ENCODE measurements at places on chromosomes 6 and 20. TPM values are rescaled to one million over a fixed set of nuclear protein-coding genes. Genes with fewer than 3 reads are reported as not detected.
A peak's percentile ranks its signal among the peaks of the same experiment; 100 is the strongest.

DNA sequence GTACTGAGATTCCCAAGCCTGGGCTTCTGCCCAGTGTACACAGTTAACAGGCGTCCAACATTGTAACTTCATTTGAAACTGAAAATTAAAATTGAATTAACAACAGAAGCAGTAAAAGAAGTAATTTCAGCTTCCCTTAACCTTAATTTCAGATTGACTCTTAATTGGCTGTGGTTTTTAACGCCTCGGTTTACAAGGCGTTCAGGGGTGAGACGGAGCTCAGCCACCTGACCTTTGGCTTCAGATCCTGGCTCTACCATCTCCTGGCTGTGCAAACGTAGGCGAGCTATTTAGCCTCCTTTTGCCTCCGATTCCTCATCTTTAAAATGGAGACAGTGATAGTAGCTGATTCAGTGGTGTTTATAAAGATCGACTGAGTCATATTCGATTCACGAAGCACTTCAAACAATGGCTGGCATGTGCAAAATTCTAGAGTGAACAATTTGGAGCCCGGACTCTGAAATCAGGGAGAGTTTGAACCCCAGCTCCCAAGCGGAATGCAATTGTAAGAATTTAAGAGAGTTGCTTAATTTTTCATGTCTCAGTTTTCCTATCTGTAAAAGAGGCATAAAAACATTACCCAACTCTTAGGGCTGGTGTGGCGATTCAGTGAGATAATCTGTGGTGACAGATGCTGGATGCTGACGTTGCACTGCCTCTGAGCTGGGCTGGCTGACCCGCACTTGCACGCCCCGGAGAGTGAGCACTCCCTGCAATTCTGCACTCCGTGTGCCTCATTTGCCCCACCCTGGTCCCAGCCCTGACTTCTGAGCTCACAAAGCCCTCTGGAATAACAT is 23.5 kb upstream of the OCSTAMP start:
- H3K4me3 ChIP-seq = no peak overlapping the region
- no peaks in the 10 kb centered on the region for H3K27me3 ChIP-seq
- no peaks in the 10 kb centered on the region for H3K36me3 ChIP-seq
- no peak overlapping the region for H3K27ac ChIP-seq
- no peaks in the 10 kb centered on the region for H3K4me1 ChIP-seq

DNA sequence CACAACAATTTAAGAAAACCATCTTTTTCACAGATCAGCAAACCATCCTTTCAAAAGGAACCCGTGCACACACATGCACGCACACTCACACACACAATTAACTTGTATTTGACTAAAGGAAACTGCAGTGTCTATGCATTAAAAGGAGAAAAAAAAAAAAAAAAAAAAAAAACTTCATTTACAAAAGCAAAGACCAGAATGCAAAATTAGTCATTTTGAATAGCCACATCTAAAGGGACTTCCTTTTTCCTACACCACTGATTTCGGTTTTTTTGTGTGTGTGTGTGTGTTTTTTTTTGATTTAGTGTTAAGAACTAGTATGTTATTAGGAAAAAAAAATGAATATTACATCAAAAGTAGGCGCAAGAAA is 6.3 kb downstream of the ZMYND8 start:
- H3K27me3 ChIP-seq = no peaks in the 10 kb centered on the region
- peak overlapping the region; percentile 100 for H3K27ac ChIP-seq
- peaks cover 80% of the 10 kb centered on the region for H3K4me1 ChIP-seq
- H3K4me3 ChIP-seq = no peak overlapping the region
- DNase-seq = no peak
- H3K36me3 ChIP-seq = no peaks in the 10 kb centered on the region

Gene F13A1
- 23.5 TPM for total RNA-seq

GRCh38 chr6:159152782-159153181 is 16.4 kb upstream of the FNDC1 start:
- DNase-seq = no peak
- no peaks in the 10 kb centered on the region for H3K4me1 ChIP-seq
- H3K27me3 ChIP-seq = no peaks in the 10 kb centered on the region
- H3K27ac ChIP-seq = no peak overlapping the region
- H3K4me3 ChIP-seq = no peak overlapping the region

DNA sequence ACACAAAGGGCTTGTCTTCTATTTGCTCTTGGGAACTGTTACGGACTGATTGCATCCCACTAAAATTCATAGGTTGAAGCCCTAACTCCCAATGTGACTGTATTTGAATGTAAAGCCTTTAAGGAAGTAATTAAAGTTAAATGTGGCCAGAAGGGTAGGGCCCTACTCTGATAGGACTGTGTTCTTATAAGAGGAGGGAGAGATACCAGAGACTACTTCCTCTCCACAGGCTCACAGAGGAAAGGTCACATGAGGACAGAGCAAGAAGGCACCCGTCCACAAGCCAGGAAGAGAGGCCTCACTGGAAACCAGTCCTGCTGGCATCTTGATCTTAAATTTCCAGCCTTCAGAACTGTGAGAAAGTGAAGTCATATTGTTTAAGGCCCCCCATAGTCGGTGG is 211.9 kb downstream of the CDH26 start:
- no peaks in the 10 kb centered on the region for H3K36me3 ChIP-seq
